ENCODE measurements at places on chromosomes 5 and 9.

- DNase-seq, result no peak
Measured at GRCh38 chr5:115961381-115962238, 665 bp upstream of the LVRN start.

DNA sequence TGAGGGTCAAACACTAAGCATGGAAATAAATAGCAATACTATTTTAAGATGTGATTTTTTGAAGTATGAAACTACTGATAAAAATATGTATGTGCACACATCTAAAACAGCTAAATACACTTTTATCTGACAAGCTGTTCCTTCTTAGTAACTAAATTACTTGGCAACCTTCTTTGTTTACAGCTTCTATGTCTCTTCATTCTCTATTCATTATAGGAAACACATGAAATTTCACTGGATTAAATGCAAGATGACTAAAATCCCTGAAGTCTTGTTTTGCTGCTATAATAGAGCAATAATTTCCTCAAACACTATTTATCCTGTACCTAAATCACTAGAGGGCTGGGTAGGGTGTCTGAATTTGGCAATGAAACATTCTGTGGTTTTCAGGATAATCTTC is 11.7 kb downstream of the RICTOR start:
- DNase-seq, result no peak

DNA sequence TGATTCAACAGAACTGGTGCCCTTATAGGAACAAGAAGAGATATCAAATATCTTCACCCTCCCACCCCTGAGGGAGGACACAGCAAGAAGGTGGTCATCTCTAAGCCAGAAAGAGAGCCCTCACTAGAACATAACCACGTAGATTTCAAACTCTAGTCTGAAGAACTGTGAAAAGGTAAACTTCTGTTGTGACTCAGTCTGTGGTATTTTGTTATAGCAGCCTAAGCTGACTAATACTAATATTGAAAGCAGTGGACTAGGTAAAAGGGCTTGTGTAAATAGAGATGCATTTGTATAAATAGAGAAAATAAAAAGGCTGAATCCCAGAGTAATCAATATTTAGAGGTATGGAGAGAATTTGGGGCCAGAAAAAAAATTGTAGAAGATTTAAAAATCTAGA is 157.6 kb upstream of the CCNH start:
- DNase-seq, result no peak

DNA sequence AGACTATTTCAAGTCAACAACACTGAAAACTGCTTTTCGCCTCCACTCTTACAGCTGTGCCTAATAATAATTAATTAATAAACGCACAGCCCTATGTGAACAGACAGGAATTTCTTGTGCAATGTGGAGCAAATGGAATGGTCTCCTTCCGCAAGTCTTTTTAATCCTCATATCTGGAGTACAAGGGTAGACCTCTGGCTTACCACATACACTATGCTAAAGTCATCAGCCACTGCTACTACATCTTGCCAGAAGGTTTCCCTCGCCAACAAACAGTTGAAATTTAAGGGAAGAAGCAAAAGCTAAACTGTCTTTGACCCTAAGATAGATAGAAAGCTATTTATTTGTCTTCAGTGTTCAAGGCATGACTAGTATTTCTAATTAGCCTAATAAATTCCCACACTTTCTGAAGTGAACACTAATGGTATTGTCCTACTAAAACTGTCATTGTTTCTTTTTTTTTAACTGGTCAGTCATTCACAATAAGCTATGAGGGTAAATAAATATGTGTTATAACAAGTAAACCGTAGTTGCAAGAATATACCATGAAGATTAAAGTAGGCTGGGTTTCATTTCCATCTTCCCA is 63.9 kb downstream of the GOLPH3 start:
- no peak for DNase-seq

GRCh38 chr5:126597156-126597555 is 2.1 kb upstream of the ALDH7A1 start:
- DNase-seq, result no peak

- DNase-seq, result no peak
Measured at GRCh38 chr9:72925891-72926290, 27.0 kb downstream of the ALDH1A1 start.

DNA sequence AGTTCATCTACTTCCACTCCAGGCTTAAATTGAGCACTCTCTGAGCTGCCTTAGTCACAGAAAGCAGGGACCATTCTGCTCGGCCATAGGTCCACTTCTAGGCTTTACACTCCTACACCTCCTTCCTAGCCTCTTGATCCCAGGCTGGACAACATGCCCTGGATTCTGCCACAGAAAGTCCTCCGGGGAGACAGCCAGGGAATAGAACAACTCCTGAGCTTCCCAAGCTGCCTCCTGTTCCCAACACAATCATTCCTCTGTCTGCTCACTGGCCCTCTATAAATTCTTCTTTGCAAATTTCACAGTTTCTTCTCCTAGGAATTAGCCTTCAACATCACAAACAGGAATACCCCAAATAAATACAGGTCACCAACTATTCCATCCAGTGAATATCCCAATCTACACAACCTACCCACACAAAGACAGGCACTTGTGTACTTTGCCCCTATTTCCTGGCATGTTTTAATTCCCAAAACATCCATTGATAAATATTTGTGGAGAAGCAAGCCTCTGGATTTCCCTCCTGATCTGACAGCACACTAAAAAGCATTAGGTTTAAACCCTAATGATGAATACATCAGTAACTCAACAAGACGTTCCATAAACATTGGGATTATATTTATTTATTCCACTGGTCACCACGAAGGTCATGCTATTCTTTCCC is 125.5 kb downstream of the ENC1 start:
- no peak for DNase-seq

DNA sequence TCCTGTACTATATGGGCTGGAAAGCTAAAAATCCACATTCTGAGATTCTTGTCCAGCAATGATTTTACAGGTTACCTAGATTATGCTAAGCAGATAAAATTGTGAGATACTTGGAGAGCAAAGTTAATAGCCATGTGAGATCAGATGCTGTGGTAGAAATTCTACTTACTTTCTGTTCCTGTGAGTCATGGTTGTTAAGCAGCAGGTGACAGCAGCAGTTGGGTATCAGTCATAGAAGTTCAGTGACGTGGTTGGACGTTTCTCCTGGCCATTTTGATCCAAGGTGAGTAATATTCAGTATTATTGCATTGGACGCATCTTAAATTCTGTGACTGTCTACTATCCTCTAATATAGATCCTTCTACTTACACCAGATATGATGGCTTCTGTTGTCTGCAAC is 524.5 kb downstream of the TMEM38B start:
- DNase-seq, result no peak

DNA sequence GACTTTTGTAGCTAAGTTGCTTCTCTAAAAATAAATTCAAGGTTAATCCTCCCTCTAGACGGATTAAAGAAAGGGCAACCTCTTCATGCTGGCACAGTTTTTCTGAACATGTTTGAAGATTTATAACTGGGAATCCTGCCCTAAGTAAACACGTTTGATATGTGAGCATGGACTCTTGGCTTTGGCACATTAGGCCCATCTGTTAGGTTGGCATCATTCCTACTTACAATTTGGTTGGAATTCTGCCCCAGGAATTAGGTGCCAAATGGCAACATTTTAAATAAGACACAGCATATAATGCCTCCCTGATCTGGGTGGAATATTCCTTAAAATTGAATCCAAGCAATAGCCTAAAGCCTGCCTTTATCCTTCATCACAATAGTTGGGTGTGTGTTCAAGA is 372.3 kb upstream of the CDH18 start:
- no peak for DNase-seq

DNA sequence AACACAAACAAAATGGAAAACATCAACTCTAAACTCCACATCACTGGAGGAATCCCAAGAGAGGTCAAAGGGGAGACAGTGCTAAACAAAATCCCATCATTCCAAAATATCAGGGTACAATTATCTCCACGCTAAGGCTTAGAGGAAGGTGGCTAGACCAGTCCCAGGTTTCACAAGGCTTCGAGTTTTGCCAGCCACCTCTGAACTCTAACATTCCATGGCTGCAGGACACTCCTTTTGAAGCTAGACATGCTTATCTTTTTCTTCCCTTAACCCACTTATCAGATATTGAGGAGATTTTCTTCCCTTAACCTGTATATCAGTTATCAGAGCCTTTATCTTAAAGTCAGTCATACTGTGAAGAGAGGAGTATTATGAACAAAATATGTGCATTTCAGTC is 53.3 kb downstream of the GLDC start:
- DNase-seq, result no peak

DNA sequence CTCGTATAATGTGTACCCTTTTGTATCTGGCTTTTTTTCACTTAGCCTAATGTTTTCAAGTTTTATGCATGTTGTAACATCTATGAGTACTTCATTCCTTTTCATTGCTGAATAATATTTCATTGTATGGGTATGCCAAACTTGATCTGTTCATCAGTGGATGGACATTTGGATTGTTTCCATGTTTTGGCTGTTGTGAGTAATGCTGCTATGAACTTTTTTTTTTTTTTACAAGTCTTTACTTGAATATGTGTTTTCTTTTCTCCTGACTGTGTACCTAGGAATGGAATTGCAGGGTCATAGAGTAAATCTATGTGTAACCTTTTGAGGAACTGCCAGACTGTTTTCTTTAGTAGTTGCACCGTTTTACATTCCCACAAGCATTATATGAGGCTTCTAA is 52.4 kb downstream of the MTREX start:
- DNase-seq, result no peak

DNA sequence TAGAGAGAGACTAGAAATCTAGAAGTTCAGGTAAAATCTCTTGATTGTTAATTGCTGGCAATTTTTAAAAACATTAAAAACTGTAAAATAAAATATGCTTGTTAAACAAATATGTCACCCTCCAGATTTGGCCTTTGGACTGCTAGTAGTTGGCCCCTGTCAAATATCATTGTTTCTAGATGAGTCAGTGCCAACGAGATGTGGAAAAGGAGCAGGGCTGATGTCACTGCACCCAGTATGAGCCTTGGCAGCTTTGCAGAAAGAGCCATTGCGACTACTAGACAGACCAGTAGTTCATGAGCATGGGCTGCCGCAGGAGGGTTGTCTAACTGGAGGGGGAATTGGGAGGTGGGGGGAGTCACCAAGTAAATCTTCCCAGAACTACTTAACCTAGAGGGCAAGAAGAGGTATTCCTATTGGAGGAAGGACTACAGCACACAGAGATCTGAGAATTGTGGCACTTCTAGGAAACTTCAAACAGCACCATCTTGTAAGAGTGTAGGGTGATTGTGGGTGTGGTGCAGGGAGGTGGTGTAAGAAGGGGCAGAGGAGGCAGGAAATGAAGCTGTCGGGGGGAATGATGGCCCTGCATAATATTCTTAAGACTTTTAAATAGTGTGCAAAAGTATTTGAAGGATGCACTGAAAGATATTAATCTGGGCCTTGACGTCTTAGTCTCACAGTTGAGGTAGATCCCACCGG is 7.1 kb upstream of the DOCK2 start:
- peak; percentile 43 for DNase-seq

GRCh38 chr5:81856948-81857928 is 106.3 kb upstream of the SSBP2 start:
- DNase-seq, result no peak

DNA sequence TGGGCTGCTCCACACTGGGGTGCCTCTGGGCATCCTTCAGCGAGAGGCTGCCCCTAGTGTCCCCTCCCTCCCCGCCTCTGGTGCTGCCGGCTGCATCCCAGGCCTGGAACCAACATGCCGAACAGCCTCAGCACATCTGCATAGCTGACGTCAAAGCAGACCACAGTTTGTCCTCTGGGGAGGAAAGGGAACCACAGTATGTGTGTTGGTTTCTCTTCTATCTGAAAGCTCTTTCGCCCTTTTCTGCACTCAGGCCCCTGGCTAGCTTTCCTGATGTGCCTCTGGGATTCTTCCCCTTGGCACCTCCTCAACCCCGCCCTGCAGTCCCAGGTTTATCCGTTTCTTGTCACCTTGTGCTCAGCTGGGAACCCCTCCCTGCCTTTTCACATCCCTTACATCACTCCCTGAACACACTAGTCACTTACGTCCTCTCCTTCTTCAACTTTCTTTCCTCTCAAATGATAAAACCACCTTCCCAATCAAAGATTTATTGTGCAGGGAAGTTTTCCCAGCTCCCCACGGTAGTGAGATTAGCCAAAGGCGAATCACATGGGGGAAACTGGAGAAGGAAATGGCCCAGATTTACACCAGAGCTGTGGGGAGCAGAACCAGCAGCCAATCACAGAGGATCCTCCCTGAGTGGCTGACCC is 35.5 kb upstream of the B4GALT1 start:
- no peak for DNase-seq

GRCh38 chr9:32589083-32589723 is 16.2 kb upstream of the NDUFB6 start:
- DNase-seq, result peak; percentile 16

- no peak for DNase-seq
Measured at GRCh38 chr5:134446938-134447337, 35.3 kb upstream of the CDKN2AIPNL start.

DNA sequence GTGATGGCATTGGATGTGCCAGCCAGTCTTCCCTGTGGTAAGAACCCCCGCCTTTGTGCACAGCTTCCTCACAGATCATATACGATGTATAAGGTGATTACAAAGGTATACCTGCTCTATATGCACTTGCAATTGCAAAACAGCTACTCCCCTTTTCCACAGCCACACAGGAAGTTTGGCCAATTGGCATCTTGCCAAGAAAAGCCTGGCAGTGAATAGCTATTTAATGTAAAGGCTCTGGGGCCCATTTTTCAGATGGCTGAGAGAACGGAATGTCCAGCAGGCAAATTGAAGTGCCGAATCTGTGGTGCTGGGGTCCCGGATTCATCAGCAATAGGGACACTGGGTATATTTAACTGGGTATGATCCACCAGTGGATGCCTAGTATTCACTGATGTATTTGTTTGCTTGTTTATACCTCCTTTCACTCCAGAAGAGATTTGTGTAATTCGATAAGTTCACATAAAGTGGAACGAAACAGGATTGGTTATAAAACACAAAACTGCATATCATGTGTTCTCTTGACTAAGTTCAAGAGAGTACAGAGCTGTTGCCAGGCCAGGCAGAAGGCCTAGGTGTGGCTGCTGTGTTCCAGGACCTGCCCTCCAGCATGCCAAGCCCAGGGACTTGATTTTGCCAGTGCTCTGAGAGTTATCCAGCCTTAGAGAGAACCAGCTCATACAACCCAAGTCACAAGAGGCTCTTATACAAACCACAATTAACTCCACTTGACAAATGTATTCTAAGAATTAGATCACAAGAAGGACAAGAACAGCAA is 27.7 kb upstream of the GABRP start:
- DNase-seq, result no peak

- no peak for DNase-seq
Measured at GRCh38 chr5:154346427-154346826, 99.4 kb upstream of the SAP30L start.

GRCh38 chr5:72184408-72184807 is 77.1 kb downstream of the MAP1B start:
- no peak for DNase-seq

DNA sequence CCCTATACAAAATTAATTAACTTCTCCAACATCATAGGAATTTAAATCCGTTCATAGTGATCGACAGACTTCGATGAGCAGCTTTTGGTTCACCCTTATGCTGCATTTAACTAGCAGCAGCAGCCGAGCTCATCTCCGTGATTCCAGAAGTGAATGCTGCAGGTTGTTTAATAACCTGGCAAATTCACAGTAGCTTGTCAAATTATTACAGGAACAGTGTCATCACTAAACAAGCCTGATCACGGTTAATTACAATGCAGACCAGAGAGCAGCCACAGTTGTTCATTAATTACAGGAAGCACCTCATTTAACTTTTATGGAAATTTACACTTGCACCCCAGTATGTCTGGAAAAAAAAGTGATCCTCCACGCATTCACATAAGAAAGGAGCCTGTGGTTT is 188.2 kb downstream of the BNC2 start:
- no peak for DNase-seq

GRCh38 chr5:151384106-151384505 is 36.7 kb upstream of the SLC36A2 start:
- no peak for DNase-seq

Measured in SW 1271 (cell line).